Heart left ventricle (tissue), 16 donors: ENCODE measurements at places on chromosomes 6 and 20.

- no peak for DNase-seq
These were observed 13.1 kb downstream of the TNFAIP3 start for GRCh38 chr6:137879885-137880745.

- DNase-seq: no peak
These were observed 326 bp downstream of the ZMYND8 start for GRCh38 chr20:47356220-47356525.

- no peak for DNase-seq
These were observed 9.0 kb upstream of the NRSN1 start for GRCh38 chr6:24117021-24117420.

DNA sequence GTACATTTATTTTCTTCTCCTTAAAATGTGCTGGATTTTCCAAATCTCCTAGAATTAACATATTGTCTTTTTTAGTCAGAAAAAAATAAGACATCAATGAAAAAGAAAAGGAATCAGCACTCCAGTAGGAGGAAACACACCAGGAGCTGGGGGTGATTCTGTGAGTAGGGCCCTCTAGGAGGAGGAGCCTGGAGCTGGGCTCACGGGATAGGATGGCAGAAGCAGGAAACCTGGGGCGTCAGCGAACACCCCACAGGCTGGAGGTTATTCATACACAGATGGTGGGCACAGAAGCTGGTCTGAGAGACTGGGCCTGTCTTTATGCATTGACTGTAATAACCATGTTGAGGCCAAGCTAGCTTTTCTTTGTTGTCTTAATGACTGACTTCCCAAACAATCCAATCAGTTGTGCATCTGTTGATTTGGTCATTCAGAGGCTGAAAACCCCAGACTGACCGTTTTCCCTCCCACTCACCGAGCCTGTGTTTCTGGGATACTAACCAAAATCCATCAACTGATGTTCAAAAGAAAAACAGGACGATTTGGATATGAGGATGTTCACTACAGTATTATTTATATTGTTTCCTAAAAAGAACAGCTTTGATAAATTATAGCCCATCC is 53.1 kb downstream of the CPNE5 start:
- no peak for DNase-seq

DNA sequence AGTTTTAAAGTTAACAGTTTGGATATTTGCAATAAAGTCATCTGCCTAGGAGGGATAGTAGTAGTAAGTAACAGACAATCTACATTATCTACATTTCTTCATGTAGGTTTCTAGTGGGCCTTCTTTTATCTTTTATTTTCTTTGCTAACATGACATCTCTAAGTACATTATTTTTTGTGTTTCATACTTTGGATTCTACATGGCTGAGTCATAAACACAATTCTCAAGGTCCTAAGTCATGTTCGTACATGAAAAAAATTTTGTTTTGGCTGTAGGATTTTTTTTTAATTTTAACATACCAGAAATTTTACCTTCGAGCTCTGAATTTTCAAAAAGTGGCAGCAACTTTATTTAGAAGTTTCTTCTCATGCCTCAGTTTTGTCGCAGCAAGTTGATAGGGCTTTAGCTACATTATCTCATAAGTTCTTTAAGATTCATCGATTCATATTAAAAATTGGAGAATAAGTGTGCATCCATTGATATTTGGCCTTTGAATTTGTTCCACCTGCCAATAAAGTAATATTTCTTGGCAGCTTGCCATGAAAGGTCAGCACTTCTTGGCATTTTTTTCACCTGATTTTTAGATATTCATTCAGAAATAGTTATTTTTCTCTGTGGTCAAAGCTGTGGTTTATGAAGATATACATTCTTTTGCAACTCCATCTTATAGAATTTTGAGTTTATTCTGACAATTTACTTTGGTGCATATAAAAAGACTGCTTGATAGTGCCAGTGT is 146.2 kb downstream of the GRIK2 start:
- no peak for DNase-seq

GRCh38 chr6:41588111-41588510 is 41.9 kb downstream of the FOXP4 start:
- DNase-seq: no peak

DNA sequence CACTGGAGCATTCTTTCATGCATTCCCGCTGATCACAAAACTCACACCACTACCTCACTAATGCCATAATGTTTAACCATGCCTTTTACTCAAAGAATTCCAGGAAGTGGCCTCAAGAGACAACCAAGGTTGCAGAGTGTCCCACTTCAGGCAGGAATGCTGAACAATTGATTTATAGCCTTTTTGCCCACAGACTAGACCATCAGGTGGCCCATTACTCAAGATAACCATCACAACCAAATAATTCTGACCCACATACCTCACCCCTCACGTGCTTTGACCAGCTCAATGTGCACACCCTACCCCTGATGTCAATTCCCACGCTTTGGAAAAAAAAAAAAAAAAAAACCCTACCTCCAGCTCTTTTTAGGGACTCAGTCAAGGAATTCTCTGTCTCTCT is 220.6 kb upstream of the UFL1 start:
- DNase-seq: no peak

GRCh38 chr6:77424761-77425160 is 38.5 kb downstream of the HTR1B start:
- DNase-seq: no peak

- no peak for DNase-seq
These were observed 404.2 kb downstream of the PLCB1 start for GRCh38 chr20:8536262-8536618.

GRCh38 chr6:139654888-139655782 is 280.7 kb upstream of the CITED2 start:
- DNase-seq: no peak

- no peak for DNase-seq
These were observed 77.6 kb upstream of the EYA2 start for GRCh38 chr20:46816886-46817638.

DNA sequence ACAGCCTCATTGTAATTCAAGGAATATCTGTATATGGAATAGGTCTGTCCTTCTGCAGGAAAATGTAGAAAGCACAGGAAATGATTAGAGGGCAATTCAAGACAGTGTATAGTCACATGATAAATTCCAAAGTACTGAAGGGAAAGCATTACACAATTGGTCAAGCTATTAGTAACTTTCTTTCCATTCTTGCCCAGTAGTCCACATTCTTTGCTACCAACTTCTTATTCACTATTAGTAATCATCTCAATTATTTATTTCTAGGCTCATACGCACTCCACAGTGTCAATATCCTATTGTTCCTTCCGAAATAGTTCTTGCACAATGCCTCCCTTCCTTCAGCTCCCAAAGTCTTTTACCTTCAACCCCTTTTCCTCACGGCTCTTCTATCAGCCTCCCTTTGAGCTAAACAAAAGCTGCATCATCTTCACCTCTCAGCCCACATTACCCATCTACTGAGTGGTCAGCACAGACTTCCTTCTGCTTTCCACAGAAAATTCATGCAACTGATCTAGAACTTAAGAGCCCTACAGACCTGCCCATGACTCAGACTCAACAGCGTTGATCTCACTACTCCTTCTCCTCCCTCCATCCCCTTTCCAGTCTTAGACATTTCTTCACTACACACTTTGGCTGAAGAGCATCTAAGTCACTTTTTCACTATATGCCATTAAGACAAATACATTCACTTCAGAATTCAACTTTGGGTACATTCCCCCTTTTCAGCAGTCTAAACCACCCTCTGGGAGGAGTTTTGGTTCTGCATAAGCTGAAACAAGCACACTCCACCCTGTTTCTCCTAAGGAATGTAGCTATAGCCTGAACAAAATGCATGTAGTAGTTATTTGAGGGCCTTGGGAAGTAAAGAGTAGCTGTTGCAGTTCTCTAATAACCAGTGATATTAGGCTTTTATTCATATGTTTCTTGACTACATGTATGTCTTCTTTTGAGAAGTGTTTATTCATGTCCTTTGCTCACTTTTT is 157.9 kb downstream of the KIF16B start:
- no peak for DNase-seq

DNA sequence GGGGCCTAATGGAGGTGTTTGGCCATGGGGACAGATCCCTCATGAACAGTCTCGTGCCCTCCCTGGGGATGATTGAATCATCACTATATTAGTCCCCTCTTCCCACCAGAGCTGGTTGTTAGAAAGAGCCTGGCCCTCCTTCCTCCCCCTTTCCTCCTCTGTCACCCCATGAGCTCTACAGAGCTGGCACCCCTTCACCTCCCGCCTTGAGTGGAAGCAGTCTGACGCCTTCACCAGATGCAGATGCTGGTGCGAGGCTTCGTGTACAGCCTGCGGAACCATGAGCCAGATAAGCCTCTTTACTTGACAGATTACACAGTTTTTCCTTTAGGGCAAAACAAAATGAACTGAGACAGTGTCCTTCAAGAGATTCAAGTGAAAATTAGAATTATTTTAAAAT is 74.4 kb upstream of the RIPOR2 start:
- DNase-seq: no peak

GRCh38 chr6:21953831-21954801 is 342.7 kb downstream of the PRL start:
- peak; percentile 30 for DNase-seq
